ENCODE measurements at places on chromosomes 5 and 9.

DNA sequence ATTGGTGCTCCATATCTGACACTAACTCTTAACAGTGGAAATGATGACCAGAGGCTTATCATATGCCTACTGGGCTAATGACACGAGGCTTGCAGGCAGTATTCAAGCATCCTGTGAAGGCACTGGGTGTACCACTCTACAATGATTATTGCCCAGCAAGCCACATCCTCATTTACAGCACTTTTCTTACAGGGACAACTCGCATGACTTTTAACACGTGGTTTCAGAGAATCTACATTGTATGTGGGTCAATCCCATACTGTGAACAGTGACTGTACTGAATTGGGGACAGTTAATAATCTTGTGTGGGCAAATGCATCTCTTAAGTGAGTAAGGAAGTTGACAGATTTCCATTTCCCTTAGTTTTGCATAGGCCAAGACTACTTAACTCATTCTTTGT is 260.0 kb downstream of the TRPM3 start:
- DNase-seq, result no peak

DNA sequence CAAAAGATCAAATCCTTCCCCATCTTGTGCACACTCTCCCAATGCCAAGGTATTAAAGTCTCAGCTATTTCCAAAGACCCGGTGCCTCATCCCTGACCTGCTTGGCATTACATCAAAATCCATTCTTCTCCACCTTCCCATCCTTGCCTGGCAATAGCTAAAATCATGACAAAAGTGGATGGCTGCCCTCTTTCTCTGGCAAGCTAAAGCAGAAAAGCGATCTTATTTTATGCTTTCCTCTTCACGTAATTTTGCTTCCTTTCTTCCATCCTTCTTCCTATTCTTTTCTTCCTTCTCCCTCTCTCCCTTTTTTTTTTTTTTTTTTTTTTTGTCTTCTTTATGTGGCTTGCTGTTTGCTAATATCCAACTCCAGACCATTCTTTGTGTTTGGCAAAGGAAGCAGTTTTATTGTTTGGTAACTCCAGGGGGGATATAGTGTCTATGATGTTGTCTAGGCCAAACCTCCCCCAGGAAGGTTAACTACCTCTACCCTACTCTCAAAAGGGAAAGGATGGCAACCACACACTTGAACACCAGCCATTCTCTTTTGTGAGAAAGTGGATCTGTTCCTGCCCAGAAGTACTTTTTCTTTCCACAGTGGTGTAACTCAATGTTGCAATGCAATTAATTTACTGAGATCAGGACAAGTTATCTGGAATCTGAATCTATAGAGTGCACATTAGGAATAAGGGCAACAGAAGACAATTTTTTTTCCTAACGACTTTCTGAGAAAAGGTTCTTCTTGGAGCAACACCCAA is 120.9 kb upstream of the TMEM161B start:
- no peak for DNase-seq

DNA sequence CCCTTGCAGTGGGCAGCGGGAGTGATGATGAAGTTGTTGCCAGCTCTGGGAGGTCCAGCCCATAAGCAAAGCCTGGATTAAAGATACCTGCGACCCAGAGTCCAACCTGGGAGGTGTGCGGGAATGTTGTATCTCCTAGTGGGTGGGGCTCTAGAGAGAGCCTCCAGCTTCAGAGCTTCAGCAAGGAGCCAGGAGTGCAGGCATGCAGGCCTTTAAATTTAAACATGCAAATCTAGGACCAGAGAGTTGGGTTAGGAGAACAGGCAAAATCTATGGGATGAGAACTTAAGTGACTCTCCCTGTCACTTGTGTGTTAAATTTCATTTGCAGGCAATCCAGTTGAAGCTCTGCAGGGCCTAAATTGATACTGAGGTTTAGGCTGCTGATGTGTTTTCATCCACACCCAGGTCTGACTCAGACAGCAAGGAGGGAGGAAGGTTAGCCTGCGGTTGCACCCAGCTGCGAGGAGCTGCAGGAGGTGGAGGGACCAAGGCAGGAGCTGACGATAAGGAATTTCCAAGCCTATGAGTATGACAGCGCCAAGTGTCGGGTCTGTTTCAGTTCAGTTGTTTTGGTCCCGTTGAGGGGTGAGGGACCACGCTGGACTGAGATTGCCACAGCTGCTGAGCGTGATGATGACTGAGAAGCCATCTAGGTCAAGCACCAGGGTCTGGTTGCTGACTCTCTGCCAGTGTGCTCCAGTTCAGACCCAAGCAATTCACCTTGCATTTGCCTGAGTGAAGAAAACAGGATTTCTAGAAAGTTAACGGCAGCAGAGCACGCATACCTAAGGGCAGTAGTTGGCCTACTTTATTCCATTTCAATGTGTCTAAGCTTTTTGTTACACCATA is 243.0 kb downstream of the ICE1 start:
- DNase-seq, result no peak

DNA sequence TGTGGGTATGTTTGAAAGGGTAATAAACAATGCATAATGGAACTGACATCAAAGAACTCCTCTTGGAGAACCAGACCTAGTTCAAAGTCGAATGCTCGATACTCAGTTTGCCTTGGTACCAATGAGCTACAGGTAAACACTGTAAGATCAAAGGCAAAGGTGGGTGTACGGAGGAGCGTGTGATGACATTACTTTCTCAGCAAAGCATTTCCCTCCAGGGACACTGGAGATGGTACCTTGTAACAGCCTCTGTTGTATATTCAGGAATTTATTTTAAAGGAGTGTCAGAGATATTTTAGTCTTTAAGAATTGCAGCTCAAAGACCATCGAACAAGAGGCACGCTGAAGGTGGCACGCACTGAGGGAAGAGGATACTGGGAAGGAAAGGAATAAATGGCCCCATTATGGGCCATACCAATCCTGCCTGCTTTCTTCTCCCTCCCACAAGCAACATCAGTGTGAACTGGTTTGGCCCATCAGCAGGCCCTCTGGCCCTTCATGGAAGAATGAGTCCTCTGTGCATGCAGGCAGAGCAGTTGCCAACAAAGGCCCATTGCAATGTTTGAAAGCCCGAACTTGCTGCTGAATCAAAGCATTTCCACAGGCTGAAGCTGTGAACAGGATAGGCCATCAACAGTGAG is 410.2 kb downstream of the ACTL7B start:
- DNase-seq, result no peak

GRCh38 chr9:25804856-25805255 is 126.6 kb upstream of the TUSC1 start:
- DNase-seq, result no peak

GRCh38 chr5:112866739-112867138 is 5.7 kb downstream of the SRP19 start:
- no peak for DNase-seq

DNA sequence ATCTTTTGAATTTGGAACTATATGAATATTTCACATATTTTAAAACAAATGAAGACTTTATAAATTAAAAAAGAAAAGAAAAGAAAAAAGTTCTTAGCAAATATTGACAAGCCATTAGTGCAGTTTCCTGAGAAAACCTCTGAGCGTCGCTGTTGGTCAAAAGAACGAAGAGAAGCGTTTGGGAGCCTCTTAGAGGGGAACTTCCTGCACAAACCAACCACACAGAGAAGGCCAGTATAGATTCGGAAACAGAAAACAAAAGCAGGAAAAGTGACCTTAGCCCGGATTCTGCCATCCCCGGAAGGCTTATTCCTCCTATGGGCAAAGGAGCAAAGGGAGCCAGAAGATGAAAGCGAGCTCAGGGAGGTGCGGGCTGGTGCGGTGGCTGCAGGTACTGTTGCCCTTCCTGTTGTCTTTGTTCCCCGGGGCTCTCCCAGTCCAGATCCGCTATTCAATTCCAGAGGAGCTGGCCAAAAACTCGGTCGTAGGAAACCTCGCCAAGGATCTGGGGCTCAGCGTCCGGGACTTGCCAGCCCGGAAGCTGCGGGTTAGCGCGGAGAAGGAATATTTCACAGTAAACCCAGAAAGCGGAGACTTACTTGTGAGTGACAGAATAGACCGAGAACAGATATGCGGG is at the start of gene PCDHGB2:
Gene PCDHGB2, plus strand, starts transcription at position 205 of the 637 bp plus-strand sequence. Its CDS starts 142 bp downstream, at position 347.
- DNase-seq, result peak; percentile 73

GRCh38 chr9:110160123-110160522 is 47.8 kb downstream of the C9orf152 start:
- DNase-seq, result no peak

DNA sequence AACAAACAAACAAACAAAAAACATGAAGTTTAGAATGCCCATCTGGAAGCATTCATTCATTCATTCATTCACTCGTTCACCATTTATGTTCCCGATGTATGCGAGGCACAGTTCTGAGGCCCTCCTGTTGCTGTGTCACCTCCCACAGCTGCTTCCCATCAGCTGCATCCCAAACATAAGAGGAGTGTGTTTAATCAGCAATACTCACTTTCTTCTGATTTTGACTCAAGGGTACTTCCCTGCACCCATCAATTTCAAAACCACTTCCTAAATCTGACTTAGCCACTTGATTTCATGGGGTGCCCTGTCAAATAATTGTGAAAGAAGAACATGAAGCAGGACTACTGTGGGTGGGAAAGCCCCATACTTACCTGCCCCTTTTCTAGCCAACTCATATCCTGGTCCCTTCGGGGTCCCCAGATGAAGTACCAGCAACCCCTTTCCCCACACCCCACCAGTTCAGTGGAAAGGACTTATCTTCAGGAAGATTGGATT is 128.0 kb upstream of the IL12B start:
- DNase-seq, result no peak

DNA sequence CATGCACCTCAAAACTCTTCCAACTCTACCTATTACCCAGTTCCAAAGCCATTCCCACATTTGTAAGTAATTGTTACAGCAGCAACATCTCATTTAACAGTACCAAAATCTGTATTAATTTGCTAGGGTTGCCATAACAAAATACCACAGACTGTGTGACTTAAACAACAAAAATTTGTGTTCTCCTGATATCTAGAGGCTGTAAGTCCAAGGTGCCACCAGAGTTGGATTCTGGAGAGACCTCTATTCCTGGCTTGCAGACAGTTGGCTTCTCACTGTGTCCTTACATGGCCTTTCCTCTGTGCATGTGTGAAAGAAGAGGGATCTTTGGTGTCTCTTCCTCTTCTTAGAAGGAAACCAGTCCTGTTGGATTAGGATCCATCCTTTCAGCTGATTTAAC is 203.8 kb upstream of the PIK3R1 start:
- DNase-seq, result no peak

DNA sequence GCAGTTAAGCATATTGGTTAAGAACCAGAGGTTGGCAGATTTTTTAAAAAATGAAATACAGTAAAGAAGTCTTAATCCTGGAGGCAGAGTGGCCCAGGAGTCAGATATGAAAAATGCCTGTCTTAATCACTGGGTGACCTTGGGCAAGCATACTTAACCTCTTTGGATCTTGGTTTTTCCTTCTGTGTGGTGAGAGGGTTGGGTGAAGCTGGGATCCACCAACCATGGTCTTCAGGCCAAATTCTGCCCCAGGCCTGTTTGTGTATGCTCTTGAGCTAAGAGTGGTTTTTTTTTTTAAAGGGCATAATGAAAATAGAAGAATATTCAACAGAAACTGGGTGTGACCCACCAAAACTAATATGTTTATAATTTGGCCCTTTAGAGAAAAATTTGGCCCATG is 20.0 kb upstream of the TEX48 start:
- no peak for DNase-seq

DNA sequence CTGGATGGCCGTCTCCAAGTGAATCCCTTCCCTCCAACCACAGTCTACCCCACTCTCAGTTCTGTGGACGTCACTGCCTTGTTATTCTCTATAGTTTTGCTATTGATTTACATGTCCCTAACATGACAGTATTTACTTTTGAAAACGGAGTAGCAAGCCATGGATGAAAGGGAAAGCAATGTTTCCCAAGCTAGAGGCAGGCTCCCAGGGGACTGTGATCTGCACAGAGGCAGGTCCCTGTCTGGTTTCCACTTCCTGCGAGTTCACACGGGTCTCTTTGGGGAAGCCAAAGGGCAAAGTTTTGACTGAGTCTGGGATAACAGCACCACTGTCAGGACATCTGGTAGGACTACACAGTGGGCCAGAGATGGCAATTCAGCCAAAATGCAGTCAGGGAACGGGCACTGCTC is 12.7 kb downstream of the C9orf153 start:
- DNase-seq, result peak; percentile 55

DNA sequence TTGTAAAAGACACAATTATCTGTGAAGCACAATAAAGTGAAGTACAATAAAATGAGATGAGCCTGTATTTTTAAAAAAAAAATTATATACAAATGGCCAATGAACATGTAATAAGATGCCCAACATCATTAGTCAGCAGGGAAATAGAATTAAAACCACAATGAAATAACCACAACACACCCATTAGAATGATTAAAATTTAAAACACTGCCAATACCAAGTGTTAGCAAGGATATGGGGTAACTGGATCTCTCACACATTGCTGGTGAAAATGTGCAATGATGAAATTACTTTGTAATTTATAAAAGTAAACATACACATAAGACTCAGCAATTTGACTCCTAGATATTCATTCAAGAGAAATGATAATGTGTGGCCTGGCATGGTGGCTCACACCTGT is 62.8 kb downstream of the SHOC1 start:
- no peak for DNase-seq

GRCh38 chr5:2633992-2634391 is 117.5 kb downstream of the IRX2 start:
- no peak for DNase-seq

DNA sequence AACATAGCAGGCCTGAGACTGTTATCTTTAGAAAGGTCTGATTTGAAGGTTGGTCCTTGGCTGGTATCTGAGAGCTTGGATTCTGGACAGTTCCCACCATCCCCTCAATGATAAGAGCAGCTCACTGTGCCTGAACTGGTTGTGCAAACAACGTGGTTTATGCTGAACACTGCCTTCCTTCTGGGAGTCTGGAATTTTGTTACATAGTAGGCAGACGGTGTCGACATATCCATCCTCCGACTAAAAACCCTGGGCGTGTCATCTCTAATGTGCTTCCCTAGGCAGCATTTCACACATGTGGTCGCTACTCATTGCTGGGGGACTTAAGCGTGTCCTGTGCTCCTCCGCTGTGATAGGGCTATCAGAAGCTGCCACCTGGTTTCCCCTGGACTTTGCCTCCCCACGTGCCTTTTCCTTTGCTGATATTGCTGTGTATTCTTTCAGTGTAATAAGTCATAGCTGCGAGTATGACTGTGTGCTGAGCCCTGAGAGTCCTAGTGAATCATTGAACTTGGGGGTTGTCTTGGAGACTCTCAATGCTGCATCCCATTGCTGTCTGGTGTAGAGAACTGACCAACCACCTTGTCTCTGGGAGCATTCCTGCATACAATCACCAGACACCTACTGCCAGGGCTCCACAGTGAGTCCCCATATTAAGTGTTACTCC is 119.1 kb upstream of the TBC1D2 start:
- DNase-seq, result no peak

GRCh38 chr5:34608859-34609648 is 47.1 kb upstream of the RAI14 start:
- no peak for DNase-seq

- DNase-seq, result no peak
Observed at GRCh38 chr9:111301195-111301594, 28.8 kb downstream of the OR2K2 start.

- no peak for DNase-seq
Observed at GRCh38 chr9:12681620-12682019, 11.6 kb upstream of the TYRP1 start.

- DNase-seq, result no peak
Observed at GRCh38 chr9:104983491-104983890, 55.5 kb upstream of the ABCA1 start.

All from GM13976 (cell line).